Activated CD4-positive, alpha-beta T cell treated with anti-CD3 and anti-CD28 coated beads, Interleukin-2, amount 10 ng/mL, durations not matched to agents 24 days and 14 days (primary cell): ENCODE measurements at places on chromosomes 5 and 9.

DNA sequence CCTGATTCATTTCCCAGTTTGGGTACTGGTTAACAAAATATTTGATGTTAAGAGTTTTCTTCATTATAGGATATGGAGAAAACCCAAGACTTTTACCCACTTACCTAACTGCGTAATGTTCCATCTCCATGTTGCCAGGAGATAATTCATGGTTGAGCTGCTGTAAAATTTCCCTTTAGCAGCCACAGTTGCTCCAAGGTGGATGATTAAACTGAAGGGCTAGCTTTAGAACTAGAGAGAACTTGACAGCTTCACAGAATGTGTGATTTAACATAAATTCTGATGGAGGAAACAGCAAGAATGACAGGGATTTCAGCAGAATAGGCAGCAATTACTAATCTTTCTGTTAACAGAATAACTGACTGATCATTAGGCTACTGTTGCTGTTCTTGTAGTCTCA is 236.1 kb downstream of the MEF2C start:
- DNase-seq: no peak

DNA sequence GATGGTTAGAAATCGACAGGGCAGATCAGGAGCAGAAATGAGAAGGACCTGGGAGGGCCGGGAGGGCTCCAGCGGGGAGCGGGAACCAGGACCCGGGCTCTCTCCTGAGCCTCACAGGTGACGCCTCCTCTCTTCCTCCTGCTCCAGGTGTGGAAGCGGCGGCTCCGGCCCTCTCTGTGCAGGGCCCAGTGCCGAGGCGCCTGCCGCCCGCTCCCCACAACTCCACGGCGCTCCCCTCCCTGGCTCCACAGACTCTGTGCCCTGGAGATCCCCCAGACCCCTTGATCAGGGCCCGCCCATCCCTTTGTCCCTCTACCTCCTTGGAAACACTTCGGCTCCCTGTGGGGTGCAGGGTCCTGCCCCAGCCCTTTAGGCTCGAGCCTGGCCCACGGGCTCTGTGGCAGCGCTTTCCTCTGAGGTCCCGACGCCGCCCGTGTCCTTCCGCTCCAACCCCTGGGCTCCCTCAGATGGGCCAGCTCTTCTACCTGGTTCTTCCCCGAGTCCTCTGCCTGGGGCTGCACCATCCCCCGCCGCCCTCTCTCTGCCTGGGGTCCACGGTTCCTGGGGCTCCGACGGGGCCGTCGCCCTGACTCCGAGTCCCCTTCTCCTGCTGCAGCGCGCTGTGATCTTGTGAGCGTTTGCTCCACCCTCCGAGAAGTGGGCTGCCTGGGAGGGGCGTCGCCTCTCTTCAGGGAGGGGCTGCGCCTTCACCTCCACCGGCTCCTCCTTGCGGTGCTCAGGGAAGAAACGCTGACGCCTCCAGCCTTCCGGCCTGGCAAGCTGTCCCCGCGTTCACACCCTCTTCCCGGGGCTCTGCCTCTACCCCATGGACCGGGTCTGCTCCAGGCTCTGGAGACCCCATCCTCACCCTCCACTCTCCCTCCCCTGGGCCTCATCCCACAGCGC is 22.4 kb upstream of the SLC6A3 start:
- DNase-seq: no peak

GRCh38 chr9:14314929-14315874 is 1.3 kb upstream of the NFIB start:
- DNase-seq: peak; percentile 69

DNA sequence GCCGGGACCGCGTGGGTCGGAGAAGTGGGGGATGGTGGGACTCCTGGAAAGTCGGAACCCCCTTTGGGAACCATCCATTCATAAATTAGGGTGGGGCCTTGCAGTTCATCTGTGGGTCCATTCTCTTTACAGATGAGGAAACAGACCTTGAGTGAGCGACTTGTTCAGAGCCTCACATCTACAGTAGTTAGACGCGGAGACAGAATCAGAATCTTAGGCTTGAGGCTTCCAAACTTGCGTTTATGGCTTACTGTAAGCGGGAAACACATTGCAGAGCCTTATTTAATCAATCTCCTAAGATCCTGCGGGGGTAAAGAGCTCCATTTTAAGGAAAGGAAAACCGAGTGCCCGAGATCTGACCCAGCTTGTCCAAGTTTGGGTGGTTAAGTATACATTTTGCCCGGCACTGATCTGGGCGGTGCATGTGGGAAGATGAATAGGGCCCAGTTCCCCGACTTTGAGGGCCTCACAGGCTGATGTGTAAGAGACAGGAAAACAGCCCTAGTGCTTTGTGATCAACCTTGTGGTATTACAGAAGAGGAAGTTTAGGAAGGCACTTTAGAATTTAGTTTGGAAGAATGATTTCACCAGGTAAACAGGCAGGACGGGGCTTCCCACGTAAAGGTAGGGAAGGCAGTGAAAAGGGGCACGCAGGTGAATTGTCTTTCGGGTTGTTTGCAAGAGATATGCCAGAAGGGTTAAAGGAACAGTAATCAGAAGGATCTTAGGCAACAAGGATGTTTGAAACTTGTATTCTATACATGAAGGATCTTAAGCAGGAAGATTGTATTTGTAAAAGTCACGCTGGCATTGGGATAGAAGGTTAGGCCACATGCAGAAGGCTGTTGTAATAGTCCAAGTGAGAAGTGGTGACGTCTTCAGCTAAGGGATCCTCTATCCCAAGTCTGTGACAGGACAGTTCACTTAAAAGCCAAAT is 744 bp downstream of the TARS1 start:
- peak; percentile 78 for DNase-seq

DNA sequence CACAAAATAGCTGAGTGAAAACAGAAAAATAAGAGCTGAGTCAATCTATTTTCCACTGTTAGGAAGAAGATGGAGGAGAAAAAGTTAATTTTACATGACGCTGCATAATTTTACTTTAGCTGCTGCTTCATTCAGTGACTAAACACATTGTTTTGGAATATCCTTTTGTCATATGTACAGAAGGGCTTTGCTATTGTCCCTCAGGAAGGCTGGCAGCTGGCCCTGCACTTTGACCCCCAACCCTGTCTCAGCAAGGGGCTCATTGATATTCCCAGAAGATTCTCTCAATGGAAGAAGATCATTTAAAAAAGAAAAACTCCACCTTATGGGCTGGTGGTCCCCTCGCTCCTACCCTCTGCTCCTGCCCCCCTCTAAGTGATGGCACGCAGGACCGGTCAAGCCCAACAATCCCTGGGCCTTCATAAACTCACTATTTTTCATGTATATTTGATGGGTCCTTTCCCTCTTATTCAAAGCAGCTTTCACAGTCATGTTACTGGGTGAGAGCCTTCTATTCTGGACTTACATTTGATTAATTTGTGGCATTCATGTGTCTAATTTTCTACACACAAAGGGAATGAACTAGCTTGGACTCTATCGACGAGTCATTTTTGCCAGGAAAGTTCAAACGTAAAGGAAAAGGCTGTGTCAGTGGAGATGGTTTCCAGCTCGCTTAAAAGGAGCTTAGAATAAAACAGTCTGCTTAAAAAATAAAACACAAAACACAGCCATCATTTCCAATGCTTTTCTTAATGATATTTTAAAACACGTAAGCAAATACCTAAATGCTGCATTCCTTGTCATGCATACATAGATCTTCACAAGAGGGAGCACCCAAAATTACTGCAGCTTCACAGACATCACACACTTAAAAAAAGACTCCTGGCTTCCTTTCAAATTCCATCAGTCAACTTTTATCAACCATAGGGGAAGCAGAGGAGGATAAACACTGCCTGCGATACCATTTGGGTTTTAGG is 104.7 kb downstream of the EFNA5 start:
- DNase-seq: no peak

- DNase-seq: no peak
These were observed 165.1 kb downstream of the PLK2 start for GRCh38 chr5:58294598-58295305.

- DNase-seq: no peak
These were observed 151.8 kb downstream of the ENTREP1 start for GRCh38 chr9:69476797-69477196.

DNA sequence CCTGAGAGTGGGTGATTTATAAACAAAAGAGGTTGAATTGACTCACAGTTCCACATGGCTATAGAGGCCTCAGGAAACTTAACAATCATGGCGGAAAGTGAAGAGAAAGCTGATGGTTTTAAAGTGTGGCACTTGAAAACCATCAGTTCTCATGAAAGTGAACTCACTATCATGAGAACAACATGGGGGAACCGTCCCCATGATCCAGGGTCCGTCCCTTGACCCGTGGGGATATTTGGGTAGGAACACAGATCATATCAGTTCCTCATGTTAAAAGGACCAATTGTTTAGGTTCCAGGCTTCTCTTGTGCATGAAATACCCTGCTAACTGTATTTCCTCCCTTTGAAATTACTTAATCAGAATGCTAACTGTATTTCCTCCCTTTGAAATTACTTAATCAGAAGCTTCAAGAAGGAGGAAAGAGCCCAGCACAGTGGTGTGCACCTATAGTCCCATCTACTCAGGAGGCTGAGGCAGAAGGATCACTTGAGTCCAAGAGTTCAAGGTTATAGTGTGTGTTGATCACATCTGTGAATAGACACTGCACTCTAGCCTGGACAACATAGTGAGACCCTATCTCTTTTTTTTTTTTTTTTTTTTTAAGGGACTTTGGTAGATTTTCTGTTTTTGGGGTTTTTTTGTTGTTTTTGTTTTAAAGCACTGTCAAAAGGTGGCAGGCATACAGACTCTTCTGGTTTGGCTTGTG is 24.8 kb downstream of the TTC1 start:
- DNase-seq: no peak

- DNase-seq: no peak
These were observed 11.6 kb downstream of the TRAF1 start for GRCh38 chr9:120914953-120915352.

- DNase-seq: no peak
These were observed 441.5 kb upstream of the CDH6 start for GRCh38 chr5:30752015-30752414.

DNA sequence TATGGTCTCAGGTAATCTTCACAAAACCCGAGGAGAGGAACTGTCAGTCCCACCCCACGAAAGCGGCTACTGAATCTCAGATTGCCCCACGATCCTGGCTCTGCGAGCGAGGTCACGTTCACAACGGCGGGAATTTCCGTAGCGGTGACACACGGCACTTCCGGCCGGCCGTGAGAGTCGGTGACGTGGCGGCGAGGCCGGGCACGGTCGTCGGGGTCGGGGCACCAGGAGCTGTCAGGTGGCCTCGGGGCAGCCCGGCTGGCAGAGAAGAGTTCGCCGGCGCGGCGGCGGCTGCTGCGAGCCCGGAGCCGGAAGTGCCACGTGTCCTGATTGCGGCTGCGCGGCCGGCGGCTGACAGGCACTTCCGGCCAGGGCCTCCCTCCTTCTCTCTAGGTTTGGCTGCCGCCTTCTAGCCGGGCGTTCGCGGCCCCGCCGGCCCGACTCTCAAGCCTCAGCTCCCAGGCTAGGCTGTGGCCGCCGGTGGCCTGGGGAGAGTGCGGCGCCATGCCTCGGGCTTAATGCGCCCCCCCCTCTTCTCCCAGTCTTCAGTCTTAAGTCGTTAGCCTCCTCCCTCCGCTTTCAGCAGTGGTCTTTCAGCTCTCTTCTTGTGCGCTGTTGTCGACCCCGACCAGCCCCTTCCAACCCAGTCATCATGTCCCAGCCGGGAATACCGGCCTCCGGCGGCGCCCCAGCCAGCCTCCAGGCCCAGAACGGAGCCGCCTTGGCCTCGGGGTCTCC is at the start of gene SEC24A:
SEC24A (plus strand) TSS at position 361 of the 738 bp plus-strand sequence; CDS start at position 653, 292 bp downstream.
- peak; percentile 97 for DNase-seq

DNA sequence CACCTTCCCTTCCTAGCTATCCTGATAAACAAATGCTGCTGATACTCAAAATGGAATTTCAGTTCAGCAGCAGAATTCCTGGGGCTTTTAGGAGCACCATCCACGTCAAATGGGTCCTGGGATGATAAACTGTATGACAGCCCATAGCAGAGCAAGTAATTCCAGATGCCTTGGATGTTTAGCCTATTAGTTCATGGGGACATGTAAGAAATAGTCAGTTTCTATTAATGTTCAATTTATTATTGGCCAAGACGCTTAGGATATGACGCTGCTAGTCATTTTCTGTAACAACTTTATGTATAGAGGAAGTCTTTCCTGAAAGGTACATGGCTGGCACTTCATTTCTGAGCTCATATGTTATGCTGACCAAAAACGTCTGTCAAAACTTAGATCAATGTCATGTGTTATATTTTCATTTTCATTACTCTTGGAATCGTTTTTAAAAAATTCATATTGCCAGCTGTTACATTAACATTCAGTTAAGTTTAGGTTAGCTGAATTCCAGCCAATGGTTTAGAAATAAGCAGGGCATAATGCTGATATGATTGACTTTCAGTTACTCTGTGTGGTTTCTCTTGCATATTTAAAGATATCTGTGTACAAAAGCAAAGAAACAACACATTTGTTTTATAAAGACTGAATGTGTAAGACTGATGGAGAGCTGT is 243.8 kb downstream of the CSNK1G3 start:
- no peak for DNase-seq

DNA sequence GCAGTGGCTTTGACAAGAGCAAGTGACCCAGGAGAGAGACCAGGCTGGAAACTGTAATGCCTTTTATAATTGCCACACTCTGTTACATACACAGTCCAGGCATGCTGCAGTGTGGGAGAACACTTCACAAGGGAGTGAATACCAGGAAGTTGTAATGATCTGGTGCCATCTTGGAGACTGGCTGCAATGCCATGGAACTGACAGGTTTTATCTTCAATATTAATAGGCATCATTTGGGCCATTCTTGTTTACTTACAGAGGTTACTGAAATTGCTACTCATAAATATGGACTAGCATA is 274.3 kb downstream of the AUH start:
- no peak for DNase-seq

- no peak for DNase-seq
These were observed 9.5 kb upstream of the BARHL1 start for GRCh38 chr9:132572921-132573320.

GRCh38 chr9:108395421-108395820 is 460.4 kb downstream of the ACTL7B start:
- no peak for DNase-seq

GRCh38 chr5:63655043-63655442 is 307.2 kb downstream of the HTR1A start:
- no peak for DNase-seq

- DNase-seq: no peak
These were observed 523.0 kb downstream of the CSNK1G3 start for GRCh38 chr5:124034963-124035362.

GRCh38 chr5:125452991-125453390 is 706.6 kb upstream of the ZNF608 start:
- DNase-seq: no peak

DNA sequence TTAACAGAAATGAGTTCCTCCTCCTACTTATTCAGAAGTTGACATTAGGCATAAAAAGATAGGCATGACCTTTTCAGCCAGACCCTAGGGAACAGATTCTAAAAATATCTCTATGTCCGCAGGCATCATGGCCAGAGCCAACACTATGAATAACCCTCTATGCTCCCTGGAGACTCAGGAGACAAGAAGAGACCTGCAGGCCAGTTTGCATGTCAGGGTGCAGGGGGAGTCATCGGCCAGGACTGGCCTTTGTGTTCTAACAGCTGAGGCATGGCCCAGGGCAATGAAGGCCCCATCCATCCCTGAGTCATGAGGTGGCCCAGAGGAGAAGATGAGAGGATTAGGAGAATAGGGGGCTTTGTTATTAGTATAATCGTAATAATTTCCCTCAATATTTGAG is 93.8 kb downstream of the TMEM215 start:
- no peak for DNase-seq

- DNase-seq: no peak
These were observed 197.0 kb downstream of the FBN2 start for GRCh38 chr5:128341056-128341455.

GRCh38 chr5:160303690-160304089 is 8.7 kb downstream of the CCNJL start:
- no peak for DNase-seq
